AG09319 (cell line): ENCODE measurements at places on chromosomes 1 and 21.
A peak's percentile ranks its signal among the peaks of the same experiment; 100 is the strongest.

- peak; percentile 12 for DNase-seq
Observed at GRCh38 chr21:25506887-25507286, 100.4 kb downstream of the MRPL39 start.

DNA sequence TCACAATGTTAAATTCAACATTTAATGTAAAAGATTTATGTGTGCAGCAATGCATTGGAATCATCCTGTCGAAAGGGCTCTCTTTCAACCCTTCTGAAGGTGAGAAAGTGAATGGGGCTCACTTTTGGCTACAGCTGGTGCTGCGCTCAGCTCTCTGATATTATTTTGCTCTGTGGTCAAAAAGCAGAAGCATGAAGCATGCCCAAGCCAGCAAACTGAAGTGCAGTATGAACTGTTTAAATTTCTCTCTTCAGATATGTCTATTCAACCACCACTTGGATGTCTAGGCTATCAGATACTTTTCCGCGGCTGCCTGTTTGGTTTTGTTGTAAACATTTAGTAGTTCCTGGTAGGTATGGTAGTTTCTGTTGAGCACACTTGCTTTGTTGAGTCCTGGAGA is 216.9 kb upstream of the TMPRSS15 start:
- no peak for DNase-seq

DNA sequence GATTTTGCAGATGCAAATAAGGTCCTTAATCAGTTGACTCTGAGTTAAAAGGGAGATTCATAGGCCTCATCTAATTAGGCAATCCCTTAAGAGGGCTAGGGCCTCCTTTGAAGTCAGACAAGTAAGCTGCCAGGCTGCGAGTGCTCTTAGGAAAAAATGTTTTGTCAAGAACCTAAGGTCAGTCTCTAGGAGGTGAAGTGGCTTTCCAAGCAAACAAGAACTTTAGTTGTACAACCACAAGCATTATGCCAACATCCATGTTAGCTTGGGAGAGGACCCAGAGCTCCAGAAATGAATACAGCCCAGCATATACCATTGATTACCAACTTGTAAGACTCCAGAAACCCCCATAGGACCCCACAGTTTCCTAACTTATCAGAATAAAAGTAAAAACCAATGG is 1366.2 kb downstream of the PLA2G4A start:
- no peak for DNase-seq

DNA sequence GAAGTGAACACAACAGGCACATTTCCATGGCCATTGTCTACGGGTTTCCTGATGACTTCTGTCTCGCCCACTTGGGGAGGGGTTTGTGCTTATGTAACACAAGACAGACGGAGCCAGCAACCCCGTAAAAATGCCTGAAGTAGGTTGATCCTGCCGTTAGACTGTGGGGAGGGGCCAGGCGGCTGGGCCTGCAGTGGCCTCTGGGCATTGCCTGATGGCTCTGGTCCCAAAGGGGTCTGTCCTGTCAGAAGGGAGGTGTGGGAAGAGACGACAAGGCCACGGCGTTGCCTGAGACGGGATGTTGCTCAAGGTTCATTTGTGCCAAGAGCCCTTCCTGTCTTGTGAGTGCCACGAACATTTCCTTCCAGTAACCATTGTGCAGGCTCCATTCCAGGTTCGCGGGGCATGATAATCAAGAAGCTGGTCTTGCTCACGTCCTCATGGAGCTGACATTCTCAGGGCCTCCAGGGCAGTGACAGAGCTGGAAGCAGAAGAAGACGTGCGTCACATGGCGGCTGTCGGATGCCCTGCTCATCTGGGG is 44.7 kb downstream of the ABCG1 start:
- no peak for DNase-seq

- DNase-seq: no peak
Observed at GRCh38 chr1:181604482-181605249, 121.3 kb downstream of the CACNA1E start.

GRCh38 chr1:190754666-190755065 is 277.0 kb upstream of the BRINP3 start:
- DNase-seq: no peak

DNA sequence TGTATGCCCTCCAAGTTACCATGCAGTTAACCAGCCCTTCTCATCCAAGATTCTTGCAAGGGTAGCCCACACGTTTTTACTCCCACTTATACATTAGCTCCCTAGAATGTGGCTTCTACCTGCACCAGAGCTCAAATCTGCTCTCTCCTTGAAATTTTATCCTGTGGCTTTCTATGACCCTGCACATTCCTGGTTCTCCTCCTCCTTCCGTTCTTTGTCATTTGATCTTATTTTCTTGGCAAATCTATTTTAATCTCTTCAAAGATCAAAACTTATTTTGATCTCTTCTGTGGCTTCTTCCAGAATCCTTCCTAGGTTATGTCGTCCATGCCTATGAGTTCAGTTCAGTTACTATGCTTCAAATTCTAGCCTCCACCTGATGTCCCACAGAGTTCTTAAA is 115.6 kb upstream of the GUCA2B start:
- no peak for DNase-seq

- no peak for DNase-seq
Observed at GRCh38 chr1:1599030-1599934, 653 bp downstream of the FNDC10 start.

- DNase-seq: no peak
Observed at GRCh38 chr1:163821679-163822078, 499.9 kb downstream of the NUF2 start.

DNA sequence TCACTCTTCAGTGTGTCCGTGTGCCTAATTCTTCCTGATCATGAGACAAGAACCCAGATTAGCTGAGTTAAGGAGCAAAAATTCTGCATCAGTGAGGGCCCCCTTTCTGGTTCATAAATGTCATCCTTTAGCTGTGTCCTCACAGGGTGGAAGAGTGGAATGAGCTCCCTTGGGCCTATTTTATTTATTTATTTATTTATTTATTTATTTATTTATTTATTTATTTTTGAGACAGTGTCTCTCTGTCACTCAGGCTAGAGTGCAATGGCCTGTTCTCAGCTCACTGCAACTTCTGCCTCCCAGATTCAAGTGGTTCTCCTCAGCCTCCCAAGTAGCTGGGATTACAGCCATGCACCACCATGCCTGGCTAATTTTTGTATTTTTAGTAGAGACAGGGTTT is 131.7 kb downstream of the PATJ start:
- no peak for DNase-seq

- no peak for DNase-seq
Observed at GRCh38 chr1:29671446-29672356, 435.4 kb downstream of the PTPRU start.

DNA sequence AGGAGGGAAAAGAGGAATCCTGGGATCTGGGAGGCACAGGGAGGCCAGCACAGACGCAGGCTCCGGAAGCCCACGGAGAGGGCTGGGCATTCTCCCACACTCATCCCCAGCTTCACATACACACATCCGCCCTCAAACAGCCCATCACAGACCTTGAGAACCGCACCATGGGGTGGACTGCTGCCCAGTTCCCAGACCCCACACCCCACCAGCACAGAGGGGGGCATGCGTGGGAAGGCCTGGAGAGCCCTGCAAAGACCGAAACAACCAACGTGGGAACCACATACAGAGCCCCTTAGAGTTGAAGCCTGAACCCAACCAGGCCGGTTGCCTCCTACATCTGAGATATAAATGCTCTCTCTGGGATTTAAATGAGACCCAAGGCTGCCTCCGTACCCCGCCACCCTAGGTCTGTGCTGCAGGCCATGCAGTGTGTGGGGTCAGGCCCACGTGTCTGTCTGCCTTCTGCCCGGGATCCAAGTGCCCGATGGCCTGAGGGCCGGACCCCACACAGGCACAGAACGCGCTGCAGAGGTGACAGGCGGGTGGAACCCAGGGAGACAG is 126.2 kb upstream of the COL6A1 start:
- DNase-seq: no peak

DNA sequence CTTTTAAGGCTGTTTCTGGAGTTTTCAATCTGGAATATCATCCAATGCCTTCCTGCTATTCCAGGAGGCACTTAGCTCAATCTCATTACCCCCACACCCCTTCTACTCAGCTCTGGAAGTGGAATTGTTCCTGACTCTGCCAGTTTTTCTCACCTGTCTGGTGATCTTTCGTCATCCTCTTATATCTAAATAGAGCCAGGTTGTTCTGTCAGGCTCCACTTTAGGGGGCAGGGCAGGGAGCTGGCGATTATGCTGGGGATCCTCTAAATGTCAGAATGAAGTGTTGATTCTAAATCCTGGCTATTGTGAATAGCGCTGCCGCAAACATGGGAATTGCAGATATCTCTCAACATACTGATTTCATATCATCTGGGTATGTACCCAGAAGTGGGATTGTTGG is 63.6 kb upstream of the ETV3 start:
- no peak for DNase-seq

GRCh38 chr1:60331647-60332046 is 258.1 kb upstream of the C1orf87 start:
- DNase-seq: no peak

GRCh38 chr1:116679091-116679827 is 11.7 kb upstream of the IGSF3 start:
- DNase-seq: no peak

GRCh38 chr1:20982316-20982715 is 194.4 kb downstream of the EIF4G3 start:
- DNase-seq: no peak

DNA sequence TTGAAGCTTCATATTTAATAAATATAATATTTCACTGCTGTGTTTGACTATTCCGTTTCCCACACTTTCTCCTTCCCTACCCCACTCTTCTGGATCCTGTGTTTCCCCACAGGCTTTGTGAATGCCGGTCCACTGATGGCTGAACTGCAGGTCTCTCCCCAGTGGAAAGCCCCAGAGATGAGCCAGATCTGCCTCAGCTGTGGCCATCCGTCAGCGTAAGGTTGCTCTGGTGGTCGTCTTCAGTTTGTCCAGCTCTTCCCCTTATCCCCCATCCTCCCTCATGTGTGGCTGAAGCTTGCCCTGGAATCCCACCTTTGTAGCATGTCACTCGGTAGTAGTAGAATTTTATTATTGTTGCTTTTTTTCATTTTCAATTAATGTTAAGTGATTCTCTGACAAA is 11.4 kb downstream of the SMAP2 start:
- DNase-seq: no peak

GRCh38 chr1:204647114-204647804 is 38.3 kb downstream of the LRRN2 start:
- peak; percentile 46 for DNase-seq

DNA sequence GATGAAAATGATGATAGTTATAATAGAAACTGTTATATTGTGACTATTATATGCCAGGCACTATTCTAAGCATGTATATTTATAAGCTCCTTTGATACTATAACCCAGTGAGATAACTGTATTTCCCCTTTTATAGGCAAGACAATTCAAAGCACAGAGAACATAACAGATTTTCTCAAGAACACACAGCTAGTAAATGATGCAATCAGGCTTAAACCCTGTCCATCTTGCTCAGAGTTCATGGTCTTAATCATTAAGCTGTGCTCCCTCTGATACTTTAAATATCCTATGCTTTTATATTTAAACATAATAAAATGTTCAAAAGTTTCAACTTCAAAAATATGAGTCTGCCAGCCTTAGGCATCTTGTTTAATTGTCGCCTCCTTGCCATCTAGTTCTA is 88.6 kb downstream of the PHTF1 start:
- no peak for DNase-seq

DNA sequence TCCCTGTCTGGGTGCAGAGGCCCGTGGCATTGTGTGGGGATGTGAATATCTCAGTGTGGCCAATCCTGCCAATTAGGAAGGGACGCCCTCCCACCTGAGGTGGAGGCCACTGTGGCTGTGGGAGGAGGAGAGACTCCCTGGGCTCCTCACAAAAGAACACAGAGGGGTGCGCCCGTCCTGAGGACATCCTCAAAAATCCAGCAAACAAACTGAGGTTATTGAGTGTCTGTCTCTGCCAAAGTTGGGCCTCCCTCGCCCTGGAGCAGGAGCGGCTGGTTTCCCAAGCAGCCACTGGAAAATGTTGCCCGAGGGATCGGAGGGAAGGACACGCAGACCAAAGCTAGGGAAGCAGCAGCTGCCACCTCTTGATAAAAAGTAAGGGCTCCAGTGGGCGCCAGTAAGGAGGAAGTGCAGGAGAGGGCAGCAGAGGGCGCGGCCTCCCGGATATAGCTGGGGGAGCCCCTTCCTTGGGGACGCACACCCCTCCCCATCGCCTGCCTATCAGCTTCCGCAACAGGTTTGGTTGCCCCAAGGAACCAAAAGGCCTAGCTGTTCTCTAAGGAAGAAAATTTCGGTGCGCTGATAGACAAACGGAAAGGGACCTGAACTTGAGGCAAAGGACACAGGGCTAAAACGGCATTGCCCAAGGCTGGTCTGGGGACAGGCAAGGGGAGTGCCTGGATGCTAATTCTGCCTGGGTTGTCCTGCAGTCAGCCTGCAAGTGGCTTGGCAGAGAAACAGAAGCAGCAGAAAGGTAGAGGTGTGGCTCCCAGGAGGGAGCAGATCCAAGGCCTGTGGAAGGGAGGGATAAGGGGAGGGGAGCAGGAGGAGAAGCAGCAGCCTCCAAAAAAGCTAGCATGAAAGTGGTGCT is 1.7 kb upstream of the GRIK3 start:
- DNase-seq: no peak

- no peak for DNase-seq
Observed at GRCh38 chr1:203152158-203153034, 23.2 kb downstream of the MYBPH start.

- peak; percentile 27 for DNase-seq
Observed at GRCh38 chr1:82491301-82492048, 690.7 kb downstream of the ADGRL2 start.

- DNase-seq: no peak
Observed at GRCh38 chr21:32193098-32193465, 85.8 kb downstream of the MIS18A start.

GRCh38 chr1:92754719-92755050 is 30.2 kb downstream of the EVI5 start:
- DNase-seq: no peak

GRCh38 chr1:161019751-161020495 is 1.0 kb downstream of the F11R start:
- no peak for DNase-seq

DNA sequence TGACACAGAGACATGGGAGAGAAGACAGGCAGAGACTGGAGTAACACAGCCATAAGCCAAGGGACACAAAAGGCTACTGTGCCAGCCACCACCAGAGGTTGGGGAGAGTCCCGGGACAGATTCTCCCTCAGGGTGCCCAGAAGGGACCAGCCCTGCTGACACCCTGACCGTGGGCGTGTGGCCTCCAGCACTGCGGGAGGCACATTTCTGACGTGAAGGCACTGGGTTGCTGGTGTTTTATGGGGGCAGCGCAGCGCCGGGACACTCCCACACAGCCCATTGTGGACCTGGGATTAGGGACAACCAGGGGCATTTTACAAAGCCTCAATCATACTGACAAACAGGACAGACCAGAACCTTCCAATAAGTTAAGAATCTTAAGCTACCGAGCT is 26.2 kb downstream of the PRDM15 start:
- DNase-seq: no peak

GRCh38 chr1:177287270-177287669 is 116.5 kb downstream of the BRINP2 start:
- no peak for DNase-seq
